Activated T-cell treated with anti-CD3 and anti-CD28 coated beads, Interleukin-2, amount 50 U/mL, for 72 hours (primary cell): ENCODE measurements at places on chromosomes 16 and 17.

GRCh38 chr17:68317458-68317857 lies 26.2 kb downstream of the ARSG start:
- H3K27ac ChIP-seq: no peak overlapping the region
- no peak overlapping the region for H3K4me3 ChIP-seq
- peaks cover 42% of the 10 kb centered on the region for H3K4me1 ChIP-seq
- H3K27me3 ChIP-seq: no peaks in the 10 kb centered on the region

- no peak for DNase-seq
- peaks cover 3% of the 10 kb centered on the region for H3K36me3 ChIP-seq
These were observed 87.6 kb downstream of the CFDP1 start for GRCh38 chr16:75345711-75346110.

- H3K27ac ChIP-seq: no peak within 1 kb of the TSS
- H3K27me3 ChIP-seq: no peaks in the 10 kb centered on the region
These were observed at the start of gene CTRB2 for GRCh38 chr16:75206749-75207451. TSS of gene CTRB2 (minus strand) at chr16:75207161. CDS start at chr16:75207141, 20 bp downstream.

- no peak for DNase-seq
- H3K4me1 ChIP-seq: peaks cover 6% of the 10 kb centered on the region
- no peak overlapping the region for H3K27ac ChIP-seq
- no peak overlapping the region for H3K4me3 ChIP-seq
- peaks cover 21% of the 10 kb centered on the region for H3K36me3 ChIP-seq
- H3K27me3 ChIP-seq: no peaks in the 10 kb centered on the region
These were observed 27.6 kb downstream of the ZNF276 start for GRCh38 chr16:89748921-89749320.

GRCh38 chr16:86019446-86020047 lies 120.6 kb downstream of the IRF8 start:
- DNase-seq: no peak
- peaks cover 7% of the 10 kb centered on the region for H3K36me3 ChIP-seq
- peaks cover 2% of the 10 kb centered on the region for H3K4me1 ChIP-seq
- H3K27ac ChIP-seq: no peak overlapping the region

GRCh38 chr17:62822080-62822904 lies 14.2 kb upstream of the MARCHF10 start:
- no peak overlapping the region for H3K4me3 ChIP-seq
- H3K27me3 ChIP-seq: peaks cover 14% of the 10 kb centered on the region
- no peak overlapping the region for H3K27ac ChIP-seq
- no peaks in the 10 kb centered on the region for H3K36me3 ChIP-seq
- DNase-seq: no peak

DNA sequence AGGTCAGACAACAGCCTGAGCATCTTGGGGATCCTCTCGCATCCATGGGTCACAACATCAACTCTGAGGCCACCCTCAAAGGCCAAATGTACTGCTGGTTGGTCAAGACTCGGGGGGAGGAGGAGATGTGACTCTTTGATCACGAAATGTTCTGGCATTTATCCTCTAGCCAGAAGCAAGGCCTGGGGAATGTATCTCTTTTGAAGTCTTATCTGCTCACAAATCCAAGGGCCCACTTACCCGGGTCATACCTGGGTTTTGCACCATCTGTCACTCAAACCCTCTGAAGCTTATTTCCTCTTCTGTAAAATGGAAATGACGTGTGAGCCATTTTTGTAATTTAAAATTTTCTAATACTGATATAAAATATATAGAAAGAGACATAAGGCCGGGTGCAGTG lies 13.2 kb downstream of the CA7 start:
- H3K4me1 ChIP-seq: no peaks in the 10 kb centered on the region
- DNase-seq: no peak
- no peaks in the 10 kb centered on the region for H3K36me3 ChIP-seq
- H3K27ac ChIP-seq: no peak overlapping the region
- H3K4me3 ChIP-seq: no peak overlapping the region

DNA sequence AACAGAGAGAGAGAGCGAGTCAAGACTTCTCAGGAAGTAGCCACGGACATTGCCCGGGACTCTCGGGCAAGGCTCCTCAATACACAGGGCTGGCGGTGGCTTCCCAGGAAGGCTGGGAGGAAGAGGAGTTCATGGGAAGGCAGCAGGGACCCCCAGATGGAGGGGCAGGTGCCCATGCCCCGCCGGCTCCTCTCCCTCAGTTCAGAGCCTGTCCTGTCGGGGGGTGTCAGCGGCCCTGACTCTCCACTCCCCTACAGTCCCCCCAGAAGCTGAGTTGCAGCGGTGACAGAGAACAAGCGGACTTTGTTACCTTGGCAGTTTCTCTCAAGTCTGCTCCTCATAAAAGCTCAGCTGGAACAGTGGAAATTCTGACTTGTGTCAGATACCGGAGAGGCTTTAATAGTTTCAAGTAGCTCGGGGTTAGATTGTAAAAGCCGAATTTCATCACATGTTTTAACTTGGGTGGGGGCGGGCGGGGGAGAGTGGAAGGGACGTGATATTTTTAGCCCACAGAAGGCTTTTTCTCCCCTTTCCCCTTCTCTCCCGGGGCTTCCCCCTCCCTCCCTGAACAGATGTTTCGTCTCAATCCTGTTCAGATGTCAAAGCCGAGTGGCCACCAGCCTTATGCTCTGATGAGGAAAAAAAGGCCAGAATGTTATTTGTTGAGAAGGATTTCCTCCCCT lies 65.2 kb downstream of the NKD1 start:
- H3K27ac ChIP-seq: no peak overlapping the region
- H3K4me3 ChIP-seq: no peak overlapping the region
- no peaks in the 10 kb centered on the region for H3K36me3 ChIP-seq
- no peaks in the 10 kb centered on the region for H3K27me3 ChIP-seq

GRCh38 chr16:23595951-23596720 lies at the start of gene NDUFAB1:
TSS of gene NDUFAB1 (minus strand) at chr16:23596316. CDS start at chr16:23596290, 26 bp downstream.
- DNase-seq: peak; percentile 96
- peaks cover 40% of the 10 kb centered on the region for H3K4me1 ChIP-seq
- no peaks in the 10 kb centered on the region for H3K27me3 ChIP-seq
- H3K27ac ChIP-seq: peak within 1 kb of the TSS; percentile 72
- peaks cover 10% of the 10 kb centered on the region for H3K36me3 ChIP-seq
- peak within 1 kb of the TSS; percentile 84 for H3K4me3 ChIP-seq

DNA sequence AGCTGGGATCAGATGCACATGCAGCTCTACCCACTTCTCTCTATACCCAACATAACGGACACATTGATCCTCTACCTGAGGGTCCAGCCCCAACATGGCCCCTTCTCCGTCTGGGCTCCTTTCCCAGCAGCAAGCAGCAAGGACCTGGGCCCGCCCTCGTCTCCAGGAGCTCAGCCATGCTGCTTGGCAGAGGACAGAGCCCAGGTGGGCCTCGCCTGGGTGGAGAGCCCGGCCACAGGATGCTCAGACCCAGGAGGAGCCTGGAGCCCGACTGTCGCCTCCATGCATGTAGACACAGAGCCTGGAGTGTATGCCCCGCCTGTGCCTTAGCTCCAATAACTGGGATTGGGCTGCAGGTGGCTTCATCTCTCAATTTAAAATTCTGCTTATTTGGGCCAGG lies 57.0 kb downstream of the CCDC57 start:
- no peaks in the 10 kb centered on the region for H3K27me3 ChIP-seq
- no peak overlapping the region for H3K4me3 ChIP-seq
- no peaks in the 10 kb centered on the region for H3K36me3 ChIP-seq
- H3K4me1 ChIP-seq: peaks cover 5% of the 10 kb centered on the region
- DNase-seq: no peak

- no peak for DNase-seq
- H3K27me3 ChIP-seq: no peaks in the 10 kb centered on the region
- H3K36me3 ChIP-seq: no peaks in the 10 kb centered on the region
- peaks cover 7% of the 10 kb centered on the region for H3K4me1 ChIP-seq
- H3K4me3 ChIP-seq: no peak overlapping the region
- H3K27ac ChIP-seq: no peak overlapping the region
These were observed 47.6 kb upstream of the MGAT5B start for GRCh38 chr17:76820561-76820960.

DNA sequence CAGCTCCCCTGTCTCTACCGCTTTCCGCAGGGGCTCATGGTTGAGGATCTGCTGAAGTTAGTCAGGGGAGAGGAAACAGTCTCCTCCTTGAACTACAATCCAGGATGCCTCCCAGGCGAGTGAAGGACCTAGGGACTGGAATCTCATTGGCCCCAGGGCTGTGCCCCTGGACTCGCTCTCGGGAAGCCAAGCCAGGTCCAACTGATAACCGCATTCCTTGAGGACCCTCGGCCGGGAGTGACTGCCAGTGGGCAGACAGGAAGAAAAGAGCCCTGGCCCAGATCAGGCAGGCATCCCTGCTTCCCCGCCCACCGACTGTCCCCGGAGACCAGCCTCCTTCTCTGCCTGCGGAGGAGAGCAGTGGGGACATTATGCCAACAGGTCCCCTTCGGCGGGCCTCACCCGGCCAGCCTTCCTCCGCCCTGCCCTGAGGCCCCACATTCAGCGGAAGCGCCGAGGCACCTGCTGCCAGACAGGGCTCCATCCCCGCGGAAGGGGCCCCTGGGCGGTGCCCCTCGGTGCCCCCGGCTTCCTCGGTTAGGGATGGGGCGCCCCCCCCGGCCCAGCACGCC lies 776 bp downstream of the LRRC75A start:
- H3K4me1 ChIP-seq: peaks cover 14% of the 10 kb centered on the region
- peak overlapping the region; percentile 72 for H3K4me3 ChIP-seq
- peaks cover 24% of the 10 kb centered on the region for H3K27me3 ChIP-seq
- peak; percentile 46 for DNase-seq

- no peak overlapping the region for H3K27ac ChIP-seq
- H3K4me1 ChIP-seq: peaks cover 13% of the 10 kb centered on the region
- H3K27me3 ChIP-seq: no peaks in the 10 kb centered on the region
- no peak for DNase-seq
- H3K36me3 ChIP-seq: no peaks in the 10 kb centered on the region
These were observed 32.0 kb upstream of the PLLP start for GRCh38 chr16:57316390-57317017.

- no peak for DNase-seq
- no peak overlapping the region for H3K27ac ChIP-seq
- H3K4me1 ChIP-seq: no peaks in the 10 kb centered on the region
These were observed 62.1 kb downstream of the LMF1 start for GRCh38 chr16:908526-909155.

DNA sequence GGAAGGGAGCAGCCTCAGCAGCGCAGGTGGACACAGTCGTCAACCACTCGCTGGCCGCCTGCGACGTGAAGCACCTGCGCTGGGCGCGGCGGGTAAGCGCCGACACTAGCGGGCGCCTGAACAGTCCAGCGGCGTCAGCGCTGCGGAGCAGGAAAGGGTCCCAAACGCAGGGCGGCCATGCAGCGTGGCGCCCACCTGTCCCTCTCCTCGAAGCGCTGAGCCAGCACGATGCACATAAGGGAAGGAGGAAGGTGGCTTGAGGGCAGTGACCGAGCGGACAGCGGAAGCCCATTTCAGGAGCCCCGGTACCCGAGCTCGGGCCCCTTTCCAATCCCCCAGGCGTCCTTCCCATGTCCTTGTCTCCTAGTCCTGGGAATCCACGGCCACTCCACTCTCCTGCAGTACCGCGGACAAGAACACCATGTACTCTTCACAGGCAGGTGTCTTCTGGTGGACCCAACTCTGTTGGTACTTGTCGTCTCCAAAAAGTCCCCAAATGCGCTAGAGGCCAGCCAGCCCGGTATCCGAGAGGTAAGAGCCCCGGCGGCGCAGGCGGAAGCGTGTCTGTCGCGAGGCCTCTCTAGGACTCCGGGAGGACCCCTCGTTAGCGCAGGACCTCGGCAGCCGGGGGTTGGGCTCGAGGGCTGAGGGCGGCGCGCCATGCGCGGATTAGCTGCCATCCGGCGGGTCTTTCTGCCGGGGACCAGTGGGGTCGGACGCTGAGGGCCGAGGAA lies 14.4 kb downstream of the ZNF232 start:
- H3K4me1 ChIP-seq: peaks cover 11% of the 10 kb centered on the region
- DNase-seq: peak; percentile 53
- peak overlapping the region; percentile 80 for H3K4me3 ChIP-seq
- H3K27ac ChIP-seq: no peak overlapping the region
- peaks cover 33% of the 10 kb centered on the region for H3K36me3 ChIP-seq

- no peak for DNase-seq
- H3K4me3 ChIP-seq: no peak overlapping the region
These were observed 7.2 kb downstream of the RAB11FIP4 start for GRCh38 chr17:31398381-31399311.

- peak; percentile 52 for DNase-seq
- peak overlapping the region; percentile 95 for H3K27ac ChIP-seq
- H3K4me3 ChIP-seq: peak overlapping the region; percentile 53
- H3K4me1 ChIP-seq: peaks cover 99% of the 10 kb centered on the region
These were observed 46.9 kb downstream of the TUBD1 start for GRCh38 chr17:59845595-59846393.

- H3K36me3 ChIP-seq: no peaks in the 10 kb centered on the region
- H3K4me3 ChIP-seq: no peak overlapping the region
- no peak overlapping the region for H3K27ac ChIP-seq
- H3K4me1 ChIP-seq: peaks cover 48% of the 10 kb centered on the region
These were observed 51.8 kb downstream of the RAI1 start for GRCh38 chr17:17732892-17733670.

DNA sequence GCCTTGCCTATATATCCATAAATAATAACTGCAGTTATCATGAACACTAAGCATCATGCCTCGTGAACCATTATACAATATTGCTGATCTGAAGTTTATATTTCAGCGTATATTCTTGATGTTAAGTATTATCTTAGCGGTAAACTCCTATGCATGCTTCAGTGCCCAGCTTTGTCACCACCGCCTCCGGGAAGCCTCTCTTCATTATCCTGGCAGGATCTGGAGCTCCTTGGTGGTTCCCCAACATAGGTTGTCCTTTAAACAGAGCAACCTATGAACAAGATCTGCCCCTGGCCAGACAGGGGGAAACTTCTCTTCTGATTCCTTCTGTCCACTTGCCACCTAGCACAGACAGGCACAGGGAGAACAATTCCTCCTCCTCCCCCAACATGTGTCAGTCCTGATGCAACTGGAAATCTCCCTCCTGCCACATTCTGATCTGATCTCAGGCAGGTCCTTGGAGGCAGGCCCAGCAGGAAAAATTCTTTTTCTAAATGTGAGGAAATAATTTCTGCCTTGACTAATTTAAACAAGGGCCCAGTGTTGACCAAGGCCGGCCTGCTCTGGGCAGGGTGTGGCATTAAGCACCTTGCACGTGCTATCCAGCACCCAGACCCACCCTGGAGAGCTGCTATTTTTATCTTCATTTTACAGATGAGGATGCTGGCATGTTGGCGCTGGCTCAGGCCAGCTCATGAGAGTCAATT lies 22.4 kb downstream of the SPNS2 start:
- no peaks in the 10 kb centered on the region for H3K27me3 ChIP-seq
- H3K4me1 ChIP-seq: no peaks in the 10 kb centered on the region
- H3K36me3 ChIP-seq: no peaks in the 10 kb centered on the region
- H3K27ac ChIP-seq: no peak overlapping the region
- no peak for DNase-seq

GRCh38 chr17:9356488-9356911 lies 219.1 kb downstream of the STX8 start:
- no peaks in the 10 kb centered on the region for H3K4me1 ChIP-seq
- no peaks in the 10 kb centered on the region for H3K27me3 ChIP-seq
- no peak overlapping the region for H3K27ac ChIP-seq
- DNase-seq: no peak
